Stromal cell of bone marrow (primary cell): ENCODE measurements at places on chromosomes 12 and 14.

- DNase-seq = no peak
These were observed 51.9 kb upstream of the ATF7IP start for GRCh38 chr12:14313379-14314138.

DNA sequence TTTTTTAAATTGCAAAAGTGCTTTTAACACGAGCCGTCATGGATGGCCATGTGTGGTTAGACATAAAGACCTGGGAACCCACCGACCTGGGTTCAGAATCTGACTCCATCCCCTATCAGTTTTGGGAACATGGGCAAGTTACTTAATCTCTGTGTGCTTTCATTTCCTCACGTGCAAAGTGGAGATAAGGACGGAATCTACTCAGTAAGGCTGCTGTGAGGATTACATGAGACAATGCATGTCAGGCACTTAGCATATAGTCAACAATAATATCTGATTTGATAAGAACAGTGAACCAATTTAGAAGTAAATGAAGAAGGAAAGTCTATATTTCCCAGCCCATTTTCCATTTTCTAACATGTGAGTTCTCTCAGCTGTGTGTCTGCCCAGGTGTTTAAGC is 235.4 kb downstream of the SUDS3 start:
- no peak for DNase-seq

- no peak for DNase-seq
These were observed 33.9 kb downstream of the SERPINA3 start for GRCh38 chr14:94646066-94646465.

GRCh38 chr12:54358191-54358944 is 5.9 kb downstream of the GPR84 start:
- DNase-seq = no peak

- DNase-seq = peak; percentile 45
These were observed 18.9 kb downstream of the PYROXD1 start for GRCh38 chr12:21456291-21456780.
